Stimulated activated CD8-positive, alpha-beta memory T cell treated with anti-CD3 and anti-CD28 coated beads, Interleukin-4, amount 100 ng/mL, for 48 hours (primary cell): ENCODE measurements at places on chromosomes 5 and 9.
A peak's percentile ranks its signal among the peaks of the same experiment; 100 is the strongest.

DNA sequence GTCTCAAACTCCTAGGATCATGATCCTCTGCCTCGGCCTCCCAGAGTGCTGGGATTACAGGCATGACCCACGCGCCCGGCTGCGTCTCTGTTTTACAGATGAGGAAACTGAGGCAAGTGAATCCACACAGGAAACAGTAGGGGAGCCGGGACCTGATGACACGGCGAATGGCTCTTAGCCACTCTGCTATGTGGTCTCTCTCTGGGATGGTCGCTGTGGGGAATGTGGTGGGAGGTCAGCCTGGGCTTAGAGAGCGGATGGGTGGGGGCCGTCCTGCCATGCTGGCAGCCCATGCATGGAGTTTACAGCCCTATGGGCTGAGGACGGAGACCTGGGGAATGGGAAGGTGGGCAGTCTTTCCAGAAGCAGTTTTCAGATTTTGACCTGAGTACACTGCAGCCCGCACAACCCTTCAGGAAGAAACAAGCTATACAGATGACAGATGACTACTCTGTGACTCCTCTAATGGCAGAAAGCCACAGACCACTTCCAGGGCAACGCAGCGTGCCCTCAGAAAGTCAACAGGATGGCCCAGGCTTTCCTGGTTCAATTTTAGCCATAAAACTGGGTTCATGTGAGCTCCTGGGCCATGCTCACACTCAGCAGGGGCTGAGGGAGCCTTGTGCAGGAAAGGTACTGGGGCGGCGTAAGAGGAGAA is 136.1 kb upstream of the RAPGEF1 start:
- DNase-seq: peak; percentile 30

- no peak for DNase-seq
Measured at GRCh38 chr9:35673132-35674024, at the start of gene CA9. Gene CA9 (plus strand): TSS chr9:35673928. CDS start chr9:35673960, 32 bp downstream.

- DNase-seq: no peak
Measured at GRCh38 chr5:54397420-54397819, 58.1 kb upstream of the HSPB3 start.

GRCh38 chr5:81021486-81021885 is 61.3 kb downstream of the RASGRF2 start:
- no peak for DNase-seq

- DNase-seq: peak; percentile 52
Measured at GRCh38 chr9:136399176-136400037, 563 bp downstream of the SNAPC4 start.

DNA sequence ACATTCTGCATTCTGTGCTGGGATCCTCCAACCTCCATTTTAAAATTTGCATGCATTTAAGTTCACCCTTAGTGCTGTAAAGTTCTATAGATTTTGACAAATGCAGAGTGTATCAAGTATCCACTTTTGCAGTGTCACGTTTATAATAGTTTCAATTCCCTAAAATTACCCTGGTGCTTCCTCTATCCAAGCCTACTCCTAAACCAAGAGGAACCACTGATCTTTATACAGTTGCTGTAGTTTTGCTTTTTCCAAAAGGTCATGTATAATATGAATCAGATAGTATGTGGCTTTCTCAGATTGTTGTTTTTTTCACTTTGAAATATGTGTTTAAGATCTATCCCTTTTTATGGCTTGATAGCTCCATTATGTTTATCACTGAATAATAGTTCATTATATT is 468.4 kb upstream of the CDH6 start:
- DNase-seq: no peak

DNA sequence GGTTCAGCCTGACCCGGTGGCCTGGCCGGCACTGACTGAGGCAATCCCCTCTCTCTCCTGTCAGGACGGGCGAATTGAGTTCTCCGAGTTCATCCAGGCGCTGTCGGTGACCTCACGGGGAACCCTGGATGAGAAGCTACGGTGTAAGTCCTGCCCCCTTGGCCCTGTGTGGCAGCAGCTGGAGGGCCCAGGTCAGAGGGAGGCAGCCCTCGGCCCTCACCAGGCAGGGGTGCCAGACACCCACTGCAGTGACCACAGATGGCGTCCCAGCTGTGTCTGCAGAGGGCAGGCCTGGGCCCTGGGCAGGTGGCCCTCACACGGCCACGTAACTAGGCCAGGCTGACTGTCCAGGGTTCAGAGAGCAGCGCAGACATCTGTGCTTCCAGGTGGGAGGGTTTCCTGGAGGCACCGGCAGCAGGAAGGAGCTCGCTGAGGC is 45.9 kb upstream of the HMCN2 start:
- DNase-seq: no peak

- no peak for DNase-seq
Measured at GRCh38 chr5:86152988-86153560, 464.7 kb upstream of the COX7C start.

DNA sequence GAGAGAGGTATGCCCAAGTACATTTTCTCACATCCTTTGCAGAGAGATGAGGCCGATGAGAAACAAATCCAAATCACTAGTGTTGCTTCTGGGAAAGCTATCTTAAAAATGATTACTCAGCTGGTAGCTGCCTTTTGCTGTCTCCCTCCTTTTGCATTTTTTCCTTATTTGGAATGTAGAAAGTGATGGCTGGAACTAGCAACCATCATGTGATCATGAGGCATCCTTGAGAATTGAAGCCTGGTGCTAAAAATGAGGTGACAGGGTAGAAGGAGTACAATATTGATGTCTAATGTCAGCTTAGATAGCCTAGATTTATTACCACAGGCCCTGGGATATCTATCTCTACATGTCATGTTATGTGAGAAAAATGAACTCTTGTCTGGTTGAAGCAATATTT is 109.3 kb upstream of the TAF11L2 start:
- no peak for DNase-seq

DNA sequence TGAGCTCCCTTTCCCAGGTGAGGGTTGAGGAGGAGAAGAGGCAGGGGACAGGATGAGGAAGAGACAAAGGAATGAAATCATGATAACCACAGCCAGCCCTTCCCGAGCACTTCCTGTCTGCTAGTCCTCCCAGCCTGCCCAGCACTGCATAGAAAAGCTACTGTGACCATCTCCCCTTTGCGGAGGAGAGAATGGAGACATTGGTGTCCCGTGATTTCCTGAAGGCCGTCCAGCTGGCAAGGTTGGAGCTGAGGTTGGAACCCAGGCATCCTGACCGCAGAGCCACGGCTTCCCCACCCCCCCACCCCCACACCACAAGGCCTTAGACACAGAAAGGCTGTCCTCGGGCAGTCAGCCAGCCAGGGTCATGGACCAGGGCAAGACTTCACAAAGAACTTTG is 131.1 kb upstream of the ICE1 start:
- DNase-seq: no peak

DNA sequence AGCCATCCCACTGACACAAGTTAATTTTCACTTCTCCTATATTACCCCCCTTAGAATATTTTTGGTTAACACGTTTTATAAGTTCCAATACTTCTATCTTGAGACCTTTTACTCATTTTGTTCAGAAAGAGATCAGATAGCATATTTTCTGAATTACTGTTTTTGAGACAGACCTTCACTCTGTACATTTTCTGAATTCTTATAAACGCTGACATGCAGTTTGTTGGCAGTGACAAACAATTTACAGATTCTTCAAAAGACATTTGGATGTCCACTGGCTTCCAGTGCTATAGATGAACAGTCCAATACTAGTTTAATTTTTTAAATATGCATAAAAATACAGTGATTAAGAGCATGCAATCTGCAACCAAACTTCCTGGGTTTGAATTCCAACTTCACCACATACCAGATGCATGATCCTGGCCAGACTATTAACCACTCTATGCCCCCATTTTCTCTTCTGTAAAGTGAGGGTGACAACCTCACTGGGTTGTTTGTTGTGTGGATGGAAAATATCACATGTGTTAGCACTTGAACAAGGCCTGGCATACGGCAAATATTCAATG is 142.1 kb downstream of the AGTPBP1 start:
- no peak for DNase-seq

GRCh38 chr9:21452681-21453080 is 12.4 kb downstream of the IFNA1 start:
- DNase-seq: no peak

DNA sequence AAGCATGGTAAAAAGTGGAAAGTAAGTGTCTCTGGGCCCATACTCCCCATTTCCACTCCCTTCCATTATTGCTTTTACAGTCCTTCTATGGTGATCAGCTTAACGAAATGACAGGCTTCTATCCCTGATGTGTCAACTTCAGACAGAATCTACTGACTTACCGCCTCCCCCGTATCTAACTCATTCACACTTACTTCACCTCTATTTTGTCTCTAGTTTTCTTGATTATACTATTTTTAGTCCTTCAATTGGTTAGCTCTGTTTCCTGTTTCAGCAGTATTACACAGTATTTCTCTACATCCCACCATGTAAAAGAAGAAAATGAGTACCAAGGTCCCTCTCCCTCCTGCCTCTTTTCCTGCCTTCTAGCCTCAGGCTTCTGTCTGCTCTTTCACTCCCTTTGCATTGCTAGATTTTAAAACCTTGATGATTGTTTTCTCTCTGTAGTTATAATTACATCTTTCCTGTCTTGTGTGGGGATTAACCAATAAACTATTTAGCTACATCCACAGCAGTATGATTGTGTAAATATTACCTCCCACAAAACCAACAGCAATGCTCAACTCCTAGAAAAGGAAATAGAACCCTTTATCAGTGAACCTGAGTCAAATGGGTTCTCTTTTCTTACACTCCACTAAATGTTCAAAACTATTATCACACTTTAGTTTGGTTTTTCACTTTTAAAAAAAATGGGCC is 53.4 kb downstream of the GNAQ start:
- DNase-seq: no peak

GRCh38 chr9:136705564-136705963 is 6.8 kb upstream of the DIPK1B start:
- DNase-seq: no peak

DNA sequence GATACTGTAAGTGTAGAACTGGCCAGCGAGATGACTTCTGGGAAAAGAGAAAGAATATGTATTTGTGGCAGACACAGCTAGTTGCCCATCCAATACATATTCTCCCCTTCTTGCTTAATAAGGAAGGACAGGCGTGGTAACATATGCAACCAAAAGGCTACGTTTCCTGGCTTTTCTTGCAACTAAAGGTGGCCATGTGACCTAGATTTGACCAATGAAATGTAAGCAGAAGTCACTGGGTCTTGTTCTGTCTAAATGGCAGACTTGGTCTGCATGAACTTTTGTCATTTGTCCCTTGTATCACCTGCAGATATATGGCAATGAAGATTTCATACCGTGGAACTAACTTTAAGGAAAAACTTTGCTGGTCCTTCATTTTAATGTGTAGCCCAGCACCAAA is 183.8 kb downstream of the CDH12 start:
- DNase-seq: no peak

DNA sequence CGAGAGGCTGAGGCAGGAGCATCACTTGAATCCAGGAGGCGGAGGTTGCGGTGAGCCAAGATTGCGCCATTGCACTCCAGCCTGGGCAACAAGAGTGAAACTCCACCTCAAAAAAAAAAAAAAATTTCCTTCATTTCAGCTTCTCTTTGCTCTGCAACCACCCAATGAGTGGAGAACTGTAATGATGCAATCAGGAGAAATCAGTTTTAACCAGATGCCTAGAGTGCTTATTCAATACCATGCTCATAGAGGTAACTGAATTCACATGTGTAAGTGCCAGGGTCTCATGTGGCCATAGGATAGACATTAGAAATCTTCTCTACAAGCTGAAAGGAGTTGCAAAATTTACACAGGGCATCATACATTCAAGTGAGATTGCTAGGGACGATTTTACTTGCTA is 70.6 kb downstream of the HMHB1 start:
- no peak for DNase-seq

DNA sequence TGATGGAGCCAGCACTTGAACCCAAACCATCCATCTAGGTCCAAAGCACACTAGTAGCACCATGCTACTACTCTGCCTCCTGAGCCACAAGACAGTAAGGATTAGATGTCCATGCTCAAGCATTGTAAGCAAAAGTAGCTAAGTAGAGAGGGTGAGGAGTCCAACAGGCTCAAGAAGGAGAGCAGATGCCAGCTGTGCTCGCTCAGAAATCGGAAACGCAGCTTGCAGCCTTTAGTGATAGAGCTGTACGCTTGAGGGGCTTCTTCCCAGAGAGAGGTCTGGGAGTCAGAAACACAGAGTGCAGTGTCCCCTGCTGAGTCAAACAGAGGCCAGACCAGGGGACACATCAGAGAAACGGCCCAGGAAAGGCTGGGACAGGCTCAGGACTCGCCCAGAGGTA is 32.7 kb upstream of the GABRP start:
- DNase-seq: no peak

DNA sequence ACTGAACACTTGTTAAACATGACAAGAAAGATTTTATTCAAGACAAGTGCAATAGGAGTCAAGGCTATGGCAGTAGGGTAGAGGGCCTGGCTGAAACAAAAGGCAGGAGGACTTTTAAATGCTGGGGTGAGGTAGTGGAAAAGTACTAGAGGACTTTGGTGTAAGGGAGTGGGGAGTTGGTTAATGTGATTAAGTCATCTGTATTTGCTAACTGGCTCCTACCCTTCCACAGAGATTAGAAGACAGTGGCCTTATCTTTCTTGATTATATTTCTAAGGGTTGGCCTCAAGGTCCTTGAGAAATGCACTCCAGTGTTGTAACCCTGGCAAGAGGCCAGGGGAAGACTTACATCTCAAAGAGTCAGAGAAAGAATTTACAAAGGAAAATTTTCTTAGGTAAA is 160.2 kb upstream of the FTMT start:
- no peak for DNase-seq

DNA sequence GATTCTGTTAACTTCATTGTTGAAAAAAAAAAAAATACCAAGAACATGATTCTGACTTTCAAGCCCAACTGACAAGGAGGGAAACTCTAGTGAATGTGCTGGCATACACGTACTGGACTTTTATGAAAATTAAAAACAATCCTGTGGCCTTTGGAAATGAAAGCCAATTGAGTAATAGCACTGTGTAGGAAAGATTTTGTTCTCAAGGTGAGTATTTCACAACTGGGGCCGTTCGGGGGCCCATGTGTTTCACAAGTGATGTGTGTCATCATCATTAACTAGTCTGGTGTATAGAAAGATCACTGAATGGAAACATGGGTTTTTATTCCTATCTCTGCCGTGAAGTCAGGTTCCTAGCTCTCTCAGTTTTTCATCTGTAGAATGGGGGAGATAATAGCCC is 605.0 kb upstream of the CLINT1 start:
- DNase-seq: peak; percentile 25

GRCh38 chr5:123543438-123543837 is 31.5 kb downstream of the CSNK1G3 start:
- no peak for DNase-seq

GRCh38 chr5:149552553-149553160 is 1.4 kb upstream of the CSNK1A1 start:
- no peak for DNase-seq

GRCh38 chr9:98808411-98808815 is 943 bp downstream of the GALNT12 start:
- peak; percentile 36 for DNase-seq

DNA sequence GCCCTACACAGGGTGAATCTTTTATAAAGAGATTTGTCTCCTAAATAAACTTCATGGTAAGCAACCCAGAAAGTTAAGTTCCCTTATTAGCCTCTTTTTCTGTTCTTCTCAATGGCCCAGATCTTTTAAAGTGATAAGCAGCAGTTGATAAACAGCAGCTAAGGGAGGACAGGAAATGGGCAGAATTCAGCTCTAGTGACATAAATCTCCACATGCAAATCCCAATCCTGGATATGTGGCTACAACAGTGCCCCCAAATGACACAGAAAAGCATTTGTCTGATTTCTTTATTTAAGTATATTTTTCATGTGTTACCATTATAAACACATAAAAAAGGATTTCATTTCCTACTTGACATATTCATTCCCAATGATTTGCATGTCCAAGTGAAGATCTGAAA is 199.0 kb downstream of the DTWD2 start:
- DNase-seq: no peak
